ENCODE measurements at places on chromosomes 5 and 9.

DNA sequence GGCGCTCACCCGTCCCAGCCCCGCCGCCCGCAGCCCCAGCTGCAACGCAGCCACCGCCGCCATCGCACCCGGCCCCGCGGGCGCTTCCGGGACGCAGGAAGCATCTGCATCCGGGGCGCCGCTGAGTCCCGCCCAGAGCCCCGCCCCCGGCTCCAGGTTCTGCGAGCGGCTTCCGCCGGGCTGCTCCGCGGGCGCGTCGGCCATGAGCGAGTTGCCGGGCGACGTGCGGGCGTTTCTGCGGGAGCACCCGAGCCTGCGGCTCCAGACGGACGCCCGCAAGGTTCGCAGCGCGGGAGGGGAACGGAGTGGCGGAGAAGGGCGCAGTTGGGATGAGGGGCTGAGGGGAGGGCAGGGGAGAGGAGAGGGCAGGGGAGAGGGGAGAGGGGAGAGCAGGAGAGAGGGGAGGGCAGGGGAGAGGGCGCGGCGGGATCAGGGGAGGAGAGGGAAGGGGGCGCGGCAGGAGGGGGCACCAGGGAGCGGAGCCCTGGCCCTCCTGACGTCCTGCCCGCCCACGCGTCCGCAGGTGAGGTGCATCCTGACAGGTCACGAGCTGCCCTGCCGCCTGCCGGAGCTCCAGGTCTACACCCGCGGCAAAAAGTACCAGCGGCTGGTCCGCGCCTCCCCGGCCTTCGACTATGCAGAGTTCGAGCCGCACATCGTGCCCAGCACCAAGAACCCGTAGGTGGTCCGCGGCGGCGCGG, at the start of the genes SURF1 and SURF2:
SURF1 (minus strand) TSS at position 97 of the 701 bp plus-strand sequence; CDS start at position 63, 34 bp downstream.
SURF2 (plus strand) TSS at position 160 of the 701 bp plus-strand sequence; CDS start at position 203, 43 bp downstream.
- DNase-seq = peak; percentile 73

DNA sequence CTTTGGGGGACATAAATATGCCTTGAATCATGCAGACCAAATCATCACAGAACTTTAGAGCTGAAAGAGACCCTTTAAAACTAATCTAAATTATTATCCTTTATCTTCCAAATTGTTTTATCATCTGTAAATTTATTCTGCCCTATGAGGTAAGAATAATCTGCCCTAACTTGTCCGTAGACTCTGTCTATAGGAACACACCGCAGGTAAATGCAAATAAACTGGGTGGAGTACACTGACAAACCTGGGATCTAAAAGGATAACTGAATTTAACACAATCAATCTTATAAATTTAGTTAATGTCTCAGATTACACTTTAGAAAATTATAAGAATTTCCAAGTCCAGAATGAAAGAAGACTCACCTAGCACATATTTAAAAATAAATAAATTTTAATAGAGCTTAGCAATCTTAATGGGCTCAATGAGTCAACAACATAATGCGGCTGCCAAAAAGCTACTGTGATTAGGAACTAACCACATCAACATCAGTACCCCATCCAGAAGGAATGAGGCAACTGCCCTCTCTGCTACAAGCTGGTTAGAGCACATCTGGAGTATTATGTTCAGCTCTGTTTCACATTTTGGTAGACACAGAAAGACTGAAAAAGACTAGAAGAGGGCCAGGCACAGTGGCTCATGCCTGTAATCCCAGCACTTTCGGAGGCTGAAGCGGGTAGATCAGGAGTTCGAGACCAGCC, 5.6 kb downstream of the MEGF9 start:
- no peak for DNase-seq

- DNase-seq = no peak
Measured at GRCh38 chr9:105238302-105238701, 6.1 kb upstream of the SLC44A1 start.

- no peak for DNase-seq
Measured at GRCh38 chr9:98929895-98930341, 13.8 kb upstream of the COL15A1 start.

DNA sequence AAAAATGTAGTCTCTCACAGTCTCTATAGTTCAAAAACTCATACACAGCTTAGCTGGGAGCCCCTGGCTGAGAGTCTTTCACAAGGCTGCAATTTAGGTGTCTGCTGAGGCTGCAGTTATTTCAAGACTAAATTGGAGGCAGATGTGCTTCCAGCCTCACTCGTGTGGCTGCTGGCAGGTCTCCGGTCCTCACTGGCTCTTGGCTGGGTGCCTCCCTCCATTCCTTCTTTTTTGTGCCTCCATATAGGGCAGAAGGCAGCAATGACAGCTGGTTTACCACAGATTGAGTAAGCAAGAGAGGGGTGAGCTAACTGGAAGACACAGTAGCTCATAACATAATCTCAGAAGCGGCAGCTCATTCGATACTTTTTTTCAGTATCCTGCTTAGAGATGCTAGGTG, 2167.7 kb upstream of the WWC1 start:
- DNase-seq = no peak
